GOT3 (cell line): ENCODE measurements at places on chromosomes 16 and 17.

DNA sequence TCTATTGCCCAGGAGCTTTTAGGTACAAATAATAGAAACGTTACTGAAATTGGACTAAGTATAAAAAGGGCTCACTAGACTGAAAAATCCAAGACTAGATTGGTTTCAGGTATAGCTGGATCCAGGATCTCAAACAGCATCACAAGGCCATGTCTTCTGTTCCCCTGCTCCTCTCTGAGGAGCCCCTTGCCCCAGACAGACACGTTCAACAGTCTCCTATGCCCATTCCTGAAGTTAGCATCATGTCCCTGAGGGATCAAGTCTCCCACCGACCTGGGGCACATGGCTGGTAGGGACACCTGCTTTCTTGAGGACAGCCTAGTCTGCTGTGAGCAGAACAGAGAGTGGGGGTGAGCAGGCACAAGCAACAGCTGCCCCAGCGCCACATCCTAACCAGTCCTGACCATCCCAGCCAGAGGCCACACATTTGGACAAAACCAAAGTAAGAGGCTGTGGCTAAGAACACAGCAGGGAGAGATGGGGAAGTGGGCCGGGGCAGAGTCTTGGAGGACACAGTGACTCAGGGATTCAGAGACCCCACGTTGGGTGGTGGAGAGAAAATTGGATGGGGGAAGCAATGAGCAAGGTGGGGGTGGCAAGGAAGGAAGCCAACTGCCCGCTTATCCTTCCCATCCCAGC lies 10.5 kb upstream of the MMP2 start:
- no peak for DNase-seq

GRCh38 chr16:1642148-1642547 lies 30.0 kb downstream of the CRAMP1 start:
- DNase-seq: no peak

DNA sequence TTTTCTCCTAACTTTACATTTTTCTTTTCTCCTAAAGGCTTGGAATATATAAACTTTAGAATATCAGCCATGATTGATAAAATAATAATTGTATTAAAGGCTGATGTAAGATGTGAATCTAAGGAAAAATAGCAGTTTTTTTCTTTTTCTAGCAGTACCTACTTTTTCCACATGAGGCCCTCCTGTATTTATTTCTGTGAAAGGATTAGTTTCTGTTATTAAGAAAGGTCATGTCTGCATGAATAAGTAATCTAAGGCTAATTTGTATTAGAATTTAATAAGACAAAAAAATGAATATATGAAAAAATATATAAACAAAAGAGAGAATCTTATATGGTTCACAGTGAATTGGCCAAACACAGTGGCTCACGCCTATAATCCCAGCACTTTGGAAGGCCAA lies 85.3 kb downstream of the STXBP4 start:
- DNase-seq: no peak

GRCh38 chr16:13517841-13518240 lies 402.1 kb upstream of the ERCC4 start:
- no peak for DNase-seq

DNA sequence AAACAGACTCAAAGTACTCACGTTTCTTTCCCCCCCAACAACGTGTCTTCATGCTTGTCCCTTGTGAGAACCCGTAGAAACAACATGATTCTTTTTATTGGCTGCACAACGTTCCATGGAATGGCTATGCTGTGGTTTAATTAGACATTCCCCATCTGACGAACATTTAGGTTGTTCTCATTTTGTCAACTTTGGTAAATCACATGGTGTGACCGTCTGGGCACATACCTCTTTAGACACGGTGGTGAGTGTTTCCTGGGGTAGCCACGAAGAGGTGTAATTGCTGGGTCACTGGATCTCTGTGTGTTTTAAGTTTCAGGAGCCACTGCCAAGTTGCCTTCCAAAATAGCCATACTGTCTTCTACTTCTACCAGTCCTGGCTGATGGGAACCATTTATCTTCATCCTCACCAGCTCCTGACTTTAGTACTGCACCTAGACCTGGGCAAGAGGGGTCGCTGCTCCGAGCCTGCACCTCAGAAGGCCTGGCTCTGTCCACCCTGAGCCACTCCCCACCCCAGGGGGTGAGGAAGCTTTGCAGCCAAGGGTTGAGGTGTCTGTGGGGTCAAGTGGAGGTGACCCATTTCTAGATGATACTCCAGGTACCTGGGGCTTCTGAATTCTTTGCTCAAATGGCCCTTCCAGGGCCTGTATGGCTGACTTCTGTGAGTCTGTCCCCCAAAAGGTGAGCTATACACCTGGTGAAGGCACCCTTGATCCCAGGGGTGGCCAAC lies 84.7 kb downstream of the IRX5 start:
- DNase-seq: no peak
